ENCODE measurements at places on chromosomes 16 and 17. TPM values are rescaled to one million over a fixed set of nuclear protein-coding genes. Genes with fewer than 3 reads are reported as not detected.

Gene VMO1
- 2.3 TPM for total RNA-seq

Gene PDILT
- total RNA-seq = not detected

Gene FBXW10B
- total RNA-seq = 1.3 TPM

Gene CDH11
- 333 TPM for total RNA-seq

Gene C1QTNF8
- total RNA-seq = 0.20 TPM

Gene SLFN13
- total RNA-seq = 23.1 TPM

Gene SLC25A10
- total RNA-seq = 15.2 TPM

Gene GUCY2D
- total RNA-seq = 0.34 TPM

Gene GFAP
- not detected for total RNA-seq

Gene CDRT15
- not detected for total RNA-seq

Gene WIPI1
- total RNA-seq = 31.7 TPM

Gene SLC4A1
- not detected for total RNA-seq

Gene C17orf78
- not detected for total RNA-seq

Gene GPR142
- total RNA-seq = not detected

Gene GNAO1
- total RNA-seq = 2.2 TPM

Gene SAMD14
- total RNA-seq = 17.3 TPM

Gene SNX20
- not detected for total RNA-seq

All from mesothelial cell of epicardium (in vitro differentiated cells).